ENCODE measurements at places on chromosomes 1 and 21.

DNA sequence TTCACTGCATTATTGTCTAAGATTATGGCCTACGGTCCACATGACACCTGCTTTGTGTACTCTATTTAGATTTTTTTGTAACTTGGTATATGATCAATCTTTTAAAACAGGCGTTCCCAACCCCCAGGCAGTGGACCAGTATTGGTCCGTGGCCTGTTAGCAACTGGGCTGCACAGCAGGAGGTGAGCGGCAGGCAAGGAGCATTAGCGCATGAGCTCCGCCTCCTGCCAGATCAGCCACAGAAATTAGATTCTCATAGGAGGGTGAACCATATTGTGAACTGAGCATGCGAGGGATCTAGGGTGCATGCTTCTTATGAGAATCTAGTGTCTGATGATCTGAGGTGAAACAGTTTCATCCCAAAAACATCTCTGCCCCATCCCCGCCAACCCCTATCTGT lies 228.4 kb upstream of the NR5A2 start:
- DNase-seq, result no peak

GRCh38 chr21:42956824-42957630 lies 17.3 kb upstream of the PKNOX1 start:
- no peak for DNase-seq

DNA sequence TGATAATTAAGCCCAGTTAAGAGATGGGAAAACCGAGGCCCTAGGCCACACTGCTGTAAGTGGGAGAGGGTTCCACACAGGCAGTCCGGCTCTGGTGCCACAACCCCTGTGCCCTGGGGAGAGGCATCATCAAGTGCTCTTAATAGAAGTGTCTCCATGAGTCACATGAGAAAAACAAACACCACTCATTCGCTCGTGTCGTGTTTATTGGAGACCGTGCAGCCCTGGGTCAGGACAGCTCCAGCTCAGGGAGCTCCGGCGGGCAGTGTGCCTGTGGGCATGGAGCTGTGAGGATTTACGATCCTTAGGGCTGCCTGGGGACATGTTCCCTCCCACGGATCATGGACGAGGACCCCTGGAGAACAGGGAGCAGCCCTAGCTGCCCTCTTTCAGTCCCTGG lies 658.5 kb downstream of the AJAP1 start:
- no peak for DNase-seq

- no peak for DNase-seq
Observed at GRCh38 chr1:24215226-24215814, 28.2 kb upstream of the IFNLR1 start.

DNA sequence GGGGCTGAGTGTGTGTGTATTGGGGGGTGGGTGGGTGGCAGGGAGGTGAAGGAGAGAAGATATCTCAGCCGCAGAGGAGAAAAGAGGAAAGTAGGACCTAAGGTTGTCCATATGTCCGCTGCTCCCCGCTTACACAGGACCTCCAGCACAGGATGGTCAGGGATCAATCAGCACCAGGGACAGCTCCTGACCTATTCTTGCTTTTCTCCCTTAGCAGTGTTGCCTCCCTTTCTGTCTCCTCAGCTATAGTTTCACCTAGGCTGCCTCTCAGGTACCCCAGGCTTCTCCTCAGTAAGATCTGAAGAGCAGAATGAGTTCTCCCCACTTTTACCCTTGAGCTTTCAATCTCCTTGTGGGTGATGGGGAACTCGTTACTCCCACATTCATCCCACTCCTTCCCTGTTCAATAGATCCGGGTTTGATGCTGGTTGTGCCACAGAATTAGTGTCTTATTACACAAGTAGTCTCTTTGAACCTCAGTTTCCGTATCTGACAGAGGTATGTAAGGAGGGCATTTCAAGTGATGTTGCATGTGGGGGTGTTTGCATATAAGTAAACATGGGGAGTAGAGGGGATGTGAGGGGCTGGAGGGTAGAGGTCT lies 1.4 kb upstream of the DPH2 start:
- no peak for DNase-seq

GRCh38 chr1:79052829-79053449 lies 46.4 kb upstream of the ADGRL4 start:
- no peak for DNase-seq

Data from epithelial cell of proximal tubule (primary cell).